ENCODE measurements at places on chromosomes 4 and X.

- DNase-seq: no peak
These were observed 46.5 kb downstream of the CPZ start for GRCh38 chr4:8639021-8639420.

DNA sequence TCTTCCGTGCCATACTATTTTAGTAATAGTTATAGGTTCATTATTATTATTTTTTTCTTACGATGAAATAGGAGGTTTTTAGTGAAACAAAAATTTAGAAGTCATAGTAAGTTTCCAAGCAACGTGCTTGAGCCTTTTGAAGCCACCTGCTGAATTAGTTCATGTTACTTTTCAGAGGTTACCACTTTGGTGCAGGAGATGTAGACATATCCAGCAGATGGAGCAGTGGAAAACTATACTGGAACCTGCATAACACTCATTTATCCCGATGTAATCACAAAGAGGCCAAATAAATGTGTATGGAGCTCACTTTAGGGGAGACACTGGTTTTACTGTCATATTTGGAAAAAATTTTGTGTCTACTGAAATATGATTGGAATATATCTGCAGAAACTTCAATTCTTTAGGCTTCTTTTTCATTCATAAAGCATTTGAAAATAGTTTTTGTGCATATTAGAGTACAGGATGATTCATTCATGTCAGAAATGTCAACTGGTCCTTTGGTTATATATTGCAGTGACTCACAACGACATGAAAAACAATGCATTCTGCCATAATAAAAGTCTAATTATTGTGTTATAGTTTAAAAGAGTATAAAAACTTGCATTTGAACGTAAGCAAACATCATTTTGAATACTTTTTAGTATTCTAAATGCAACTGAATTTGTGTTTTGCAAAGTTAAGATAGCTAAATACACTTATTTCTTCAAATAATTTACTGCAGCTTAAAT is 2182.9 kb upstream of the TENM3 start:
- DNase-seq: no peak

- DNase-seq: no peak
These were observed 28.7 kb downstream of the EFHC2 start for GRCh38 chrX:44314808-44315207.

GRCh38 chr4:29046186-29046585 is 1674.0 kb upstream of the PCDH7 start:
- DNase-seq: no peak

GRCh38 chr4:102416765-102417164 is 71.5 kb upstream of the SLC39A8 start:
- no peak for DNase-seq

DNA sequence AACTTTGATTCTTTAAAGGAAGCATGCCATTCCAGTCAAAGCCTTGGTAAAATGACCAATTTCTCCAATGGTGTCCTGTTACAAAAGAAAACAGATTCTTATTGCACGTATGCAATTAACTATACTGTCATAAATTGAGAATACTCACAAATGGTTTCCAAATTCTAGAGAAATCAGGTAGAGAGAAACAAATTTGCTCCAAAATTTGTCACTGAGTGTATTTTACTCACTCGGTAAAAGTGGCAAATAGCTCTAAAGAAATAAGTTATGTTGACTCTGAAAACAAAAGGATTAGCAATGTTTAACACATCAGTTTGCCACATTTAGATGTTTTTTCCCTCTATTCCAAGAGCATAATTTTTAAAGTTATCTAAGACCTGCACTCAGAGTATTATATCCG is 133.1 kb downstream of the DMD start:
- no peak for DNase-seq

GRCh38 chr4:85938062-85938461 is 421.8 kb downstream of the MAPK10 start:
- DNase-seq: no peak

DNA sequence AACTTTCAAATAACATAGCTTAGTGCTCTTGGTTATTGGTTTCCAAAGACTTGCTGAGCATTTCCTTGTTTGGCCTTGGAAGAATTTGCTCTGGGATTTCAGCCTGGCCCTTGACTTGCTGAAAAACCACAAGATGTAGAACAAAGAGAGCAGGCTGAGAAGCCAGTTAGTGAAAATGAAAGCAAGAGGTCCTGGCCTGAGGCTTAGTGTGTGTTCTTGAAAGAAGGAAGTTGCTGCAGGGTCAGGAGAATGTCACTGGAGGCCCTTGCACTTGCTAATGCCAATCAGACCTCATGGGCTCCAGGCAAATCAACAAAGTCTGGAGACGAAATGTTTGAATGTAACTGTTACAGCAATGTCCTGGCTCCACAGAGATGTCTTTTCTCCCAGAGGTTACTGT is 79.4 kb downstream of the SYNPO2 start:
- no peak for DNase-seq

DNA sequence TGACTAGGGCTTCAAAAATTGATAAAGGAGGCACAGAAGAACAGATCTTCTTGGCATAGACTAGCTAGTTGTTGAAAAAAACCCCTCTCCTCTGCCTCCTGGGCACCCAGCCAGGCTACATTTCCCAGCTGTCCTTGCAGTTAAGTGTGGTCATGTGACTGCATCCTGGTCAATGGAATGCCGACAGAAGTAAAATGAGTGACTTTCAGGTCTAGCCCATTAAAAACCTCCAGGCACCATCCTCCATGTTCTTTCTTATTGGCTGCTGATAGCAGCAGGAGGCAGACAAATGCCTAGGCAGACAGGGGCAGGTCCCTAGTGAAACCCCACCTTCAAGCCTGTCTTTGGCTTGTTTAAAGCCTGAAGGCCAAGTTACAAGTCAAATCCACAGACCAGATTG is 35.3 kb downstream of the ATXN3L start:
- no peak for DNase-seq

DNA sequence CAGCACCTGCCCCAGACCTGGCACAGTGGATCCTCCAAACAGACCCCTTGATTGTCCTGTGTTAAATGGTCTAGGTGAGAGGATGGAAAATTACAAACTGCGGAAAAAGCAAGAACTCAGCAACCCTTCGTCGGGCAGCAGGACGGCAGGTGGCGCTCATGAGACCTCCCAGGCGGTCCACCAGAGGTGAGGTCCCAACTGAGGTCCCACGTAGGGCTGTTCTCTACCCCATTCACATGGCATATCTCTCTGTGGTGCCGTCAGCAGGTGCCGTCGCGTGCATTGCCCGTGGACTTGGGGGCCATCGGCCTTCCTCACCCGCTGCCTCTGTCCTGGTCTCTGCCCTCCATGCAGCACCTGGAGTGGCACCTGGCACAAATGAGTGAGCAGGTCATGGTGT is 88.2 kb downstream of the CRMP1 start:
- no peak for DNase-seq

GRCh38 chr4:87005690-87006425 is 71.0 kb downstream of the AFF1 start:
- no peak for DNase-seq

DNA sequence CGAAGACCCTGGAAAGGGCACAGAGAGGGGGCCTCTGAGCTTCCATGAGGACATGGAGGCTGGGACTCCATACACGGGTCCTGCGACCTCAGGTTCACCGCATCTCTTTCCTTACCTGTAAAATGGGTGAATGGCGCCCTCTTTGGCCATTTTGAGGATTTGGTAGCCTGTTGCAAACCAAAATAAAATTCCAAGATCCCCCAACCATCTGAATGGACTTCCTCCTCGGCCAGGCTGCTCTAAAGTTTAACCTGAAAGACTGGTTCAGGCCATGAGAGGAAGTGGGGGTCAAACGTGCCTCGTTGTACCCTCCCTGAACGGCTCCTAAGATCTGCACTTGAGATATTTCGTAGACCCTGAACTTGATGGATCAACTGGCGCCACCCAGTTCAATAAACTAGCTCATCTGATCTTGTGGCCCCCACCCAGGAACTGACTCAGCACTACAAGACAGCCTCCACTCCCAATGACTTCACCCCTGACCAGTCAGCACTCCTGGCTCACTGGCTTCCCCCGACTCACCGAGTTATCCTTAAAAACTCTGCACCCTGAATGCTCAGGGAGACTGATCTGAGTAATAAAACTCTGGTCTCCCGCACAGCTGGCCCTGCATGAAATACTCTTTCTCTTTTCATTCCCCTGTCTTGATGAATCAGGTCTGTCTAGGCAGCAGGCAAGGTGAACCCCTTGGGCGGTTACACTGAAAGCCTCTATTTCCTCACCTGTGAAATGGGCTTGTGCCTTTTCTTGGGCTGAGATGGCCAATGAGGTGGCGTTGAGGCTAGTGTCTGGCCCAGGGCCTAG is 32.9 kb upstream of the GPR78 start:
- DNase-seq: no peak

DNA sequence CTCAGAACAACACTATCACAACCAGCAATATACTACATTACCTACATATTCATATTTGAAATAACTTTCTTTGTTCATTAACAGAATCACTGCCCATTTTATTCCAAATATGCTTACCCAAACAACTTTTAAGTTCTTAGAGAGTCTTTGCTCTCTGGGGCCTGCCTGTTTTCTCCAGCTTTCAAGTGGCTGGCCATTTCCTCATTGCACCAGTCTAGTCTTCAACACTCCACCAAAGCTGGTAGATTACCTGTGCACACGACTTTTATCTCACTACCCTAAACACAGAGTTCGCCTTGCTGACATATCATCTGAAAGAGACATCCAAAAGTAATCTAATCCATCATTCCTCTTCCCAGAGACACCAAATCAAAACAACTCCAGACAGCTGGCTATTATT is 66.2 kb downstream of the PRDM5 start:
- DNase-seq: no peak

DNA sequence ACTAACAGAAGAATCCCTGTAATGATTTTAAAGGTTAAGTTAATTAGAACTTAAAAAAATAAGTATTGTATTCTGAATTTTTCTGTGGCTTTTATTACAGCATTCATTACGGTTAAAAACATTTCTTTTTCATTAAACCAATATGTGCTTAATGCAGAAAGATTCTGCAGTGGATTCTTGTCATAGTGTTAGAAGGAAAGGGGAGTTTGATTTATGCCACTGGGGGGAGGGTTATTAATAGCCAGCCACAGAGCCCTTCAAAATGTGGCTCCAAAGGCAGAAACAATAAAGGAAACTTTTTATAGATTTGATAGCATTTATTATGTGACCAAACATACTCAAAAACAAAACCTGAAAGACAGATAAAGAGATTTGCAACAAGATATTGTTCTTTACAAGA is 9.1 kb downstream of the SMAD1 start:
- DNase-seq: no peak

- DNase-seq: no peak
These were observed 5.5 kb upstream of the USP53 start for GRCh38 chr4:119207051-119207450.

GRCh38 chr4:94551643-94552564 is 100.2 kb downstream of the PDLIM5 start:
- DNase-seq: no peak

DNA sequence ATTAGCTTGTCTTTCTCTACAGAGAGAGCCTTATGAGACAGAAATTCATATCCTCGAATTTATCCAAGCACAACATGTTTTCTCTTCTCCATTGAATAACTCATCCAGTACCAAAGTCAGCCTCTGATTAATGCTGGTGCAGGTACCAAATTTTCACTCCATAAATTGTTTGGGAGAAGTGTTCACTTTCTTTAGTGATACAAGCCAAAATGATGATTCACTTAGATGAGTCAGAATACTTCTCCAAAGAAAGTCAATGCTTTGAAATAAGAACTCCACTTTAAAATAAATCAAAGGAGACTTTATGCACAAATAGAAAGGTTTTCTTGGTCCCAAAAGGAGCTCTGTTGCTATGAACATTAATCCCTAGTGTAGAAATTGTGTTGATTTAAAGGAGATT is 60.2 kb downstream of the MAOB start:
- no peak for DNase-seq

- no peak for DNase-seq
These were observed 1.7 kb upstream of the GPR143 start for GRCh38 chrX:9767375-9767774.

- no peak for DNase-seq
These were observed 107.8 kb downstream of the SLC4A4 start for GRCh38 chr4:71446479-71447081.

GRCh38 chr4:56786955-56787354 is 34.5 kb downstream of the SPINK2 start:
- no peak for DNase-seq

- no peak for DNase-seq
These were observed 197.0 kb downstream of the ADGRL3 start for GRCh38 chr4:61397174-61397573.

- no peak for DNase-seq
These were observed 58.4 kb downstream of the RXFP1 start for GRCh38 chr4:158580064-158580463.

DNA sequence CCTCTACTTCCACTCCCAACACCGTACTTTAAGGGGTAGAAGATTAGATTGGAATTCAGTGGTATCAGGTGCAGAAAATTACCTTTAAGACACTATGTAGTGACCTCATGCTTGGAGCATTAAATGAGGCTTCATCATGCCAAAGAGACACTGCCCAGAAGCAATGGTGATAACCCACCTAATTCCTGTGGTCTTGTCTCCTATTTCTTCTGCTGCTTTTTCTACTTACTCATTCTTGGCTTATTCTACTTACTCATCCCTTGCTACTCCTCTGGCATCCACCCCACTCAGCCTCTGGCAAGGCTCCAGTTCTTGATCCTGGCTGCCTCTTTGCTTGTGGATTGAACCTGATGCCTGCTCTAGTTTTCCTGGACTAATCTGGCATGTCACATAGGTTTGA is 62.3 kb upstream of the ADAMTS3 start:
- no peak for DNase-seq

DNA sequence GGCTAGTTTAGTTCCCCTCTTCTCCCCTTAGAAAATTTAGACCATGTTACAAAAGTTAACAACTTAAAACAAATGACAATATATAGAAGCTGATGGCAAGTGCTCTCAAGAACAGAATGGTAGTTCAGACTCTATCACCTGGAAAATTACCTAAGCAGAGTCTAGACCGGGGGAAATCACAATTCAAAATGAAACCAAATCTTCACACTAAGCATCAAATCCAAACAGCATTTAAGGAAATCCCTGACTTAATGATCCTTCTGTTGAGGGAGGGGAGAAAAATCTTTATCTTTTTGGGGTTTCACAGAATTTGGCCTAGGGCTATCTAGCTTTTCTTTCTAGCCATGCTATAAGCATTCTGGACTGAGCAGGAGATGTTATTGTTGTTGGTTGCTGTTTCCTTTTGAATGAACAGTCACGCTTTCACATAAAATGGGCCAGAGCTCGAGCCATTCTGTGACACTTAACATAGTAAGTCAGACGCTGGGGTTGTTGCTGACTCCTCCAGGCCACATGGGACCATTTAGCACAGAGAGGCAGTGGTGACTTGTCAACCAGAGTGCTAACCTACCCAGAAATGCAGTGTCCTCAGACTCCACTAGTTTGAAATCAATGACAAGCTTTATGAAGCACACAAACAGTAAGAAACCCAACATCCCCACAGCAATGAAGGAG is 16.0 kb upstream of the LSM6 start:
- DNase-seq: no peak
